ENCODE measurements at places on chromosomes 6 and 20.

- no peak for DNase-seq
Observed at GRCh38 chr20:41553142-41553879, 64.9 kb downstream of the CHD6 start.

GRCh38 chr6:35141007-35141655 is at the start of gene TCP11:
TSS of gene TCP11 (minus strand) at chr6:35141339. CDS start at chr6:35140870, 469 bp downstream.
- no peak for DNase-seq

GRCh38 chr6:884570-884969 is 191.6 kb upstream of the EXOC2 start:
- DNase-seq: no peak

GRCh38 chr6:125797886-125798444 is 7.2 kb downstream of the NCOA7 start:
- no peak for DNase-seq

DNA sequence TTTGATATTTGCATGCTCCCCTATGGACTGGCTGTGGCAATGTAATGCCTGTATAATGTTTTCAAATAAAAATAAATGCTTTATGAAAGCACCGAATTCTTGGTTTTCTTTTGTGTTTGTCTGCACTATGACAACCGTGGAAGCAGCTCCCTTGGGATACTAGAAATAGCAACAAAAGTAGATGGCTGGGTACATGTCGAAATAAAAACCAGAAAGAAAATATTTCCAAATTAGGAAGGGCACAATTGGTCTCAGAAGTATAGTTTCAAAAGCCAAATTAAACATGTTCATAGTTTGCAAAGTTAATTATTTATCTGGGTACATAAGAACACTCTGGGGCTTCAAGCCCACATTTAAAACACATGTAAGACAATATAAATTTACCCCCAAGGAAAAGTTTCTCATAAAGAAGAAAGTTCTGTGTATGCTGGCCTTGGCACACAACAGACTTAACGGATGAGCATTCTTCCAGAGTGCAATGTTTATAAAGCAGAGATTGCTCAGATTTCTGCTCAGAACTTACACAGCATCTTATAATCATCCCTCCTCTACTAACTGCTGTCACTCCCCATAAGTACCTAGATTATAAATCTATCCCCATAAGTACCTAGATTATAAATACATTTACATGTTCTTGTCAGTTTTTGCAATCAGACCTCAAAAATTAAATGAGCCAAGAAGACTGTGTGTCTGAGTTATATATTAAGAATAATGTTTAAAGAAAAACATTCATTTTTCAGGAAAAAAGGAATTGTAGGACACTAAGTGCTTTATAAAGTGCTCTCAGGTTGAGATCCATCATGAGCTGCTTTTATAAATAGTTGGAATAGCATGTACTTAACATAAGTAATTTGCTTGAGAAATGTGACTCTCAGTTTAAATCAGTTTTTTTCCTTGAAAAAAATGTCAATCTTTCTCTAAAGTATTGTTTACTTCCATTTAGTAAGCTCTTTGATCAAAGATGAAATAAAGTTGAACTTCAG is 230.2 kb upstream of the PLN start:
- DNase-seq: no peak

DNA sequence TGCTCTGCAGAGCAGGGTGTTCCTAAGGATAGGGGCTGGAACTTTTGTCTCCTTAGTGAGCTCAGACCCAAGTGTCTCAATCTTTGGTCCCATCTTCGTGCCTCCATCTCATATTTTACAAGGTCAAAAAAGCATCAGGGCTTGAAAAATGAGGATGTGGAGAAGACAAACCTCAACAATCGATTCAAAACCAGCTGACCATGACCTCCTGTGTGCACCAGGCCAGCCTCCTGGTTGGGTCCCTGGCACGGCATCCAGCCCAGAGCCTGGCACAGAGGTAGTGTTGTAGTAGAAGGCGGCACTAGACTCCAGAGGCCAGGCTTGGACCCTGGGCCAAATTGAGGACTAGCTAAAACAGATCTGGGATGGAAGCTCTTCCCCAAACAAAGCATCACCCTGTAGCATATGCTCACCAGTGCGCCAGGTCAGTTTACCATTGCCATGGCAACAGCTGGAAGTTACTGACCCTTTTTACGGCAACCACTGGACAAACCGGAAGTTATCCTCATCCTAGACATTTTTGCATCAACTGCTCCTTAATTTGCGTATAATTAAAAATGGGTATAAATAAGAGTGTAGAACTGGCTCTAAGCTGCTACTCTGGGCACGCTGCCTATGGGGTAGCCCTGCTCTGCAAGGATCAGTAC is 69.3 kb upstream of the BLCAP start:
- no peak for DNase-seq

DNA sequence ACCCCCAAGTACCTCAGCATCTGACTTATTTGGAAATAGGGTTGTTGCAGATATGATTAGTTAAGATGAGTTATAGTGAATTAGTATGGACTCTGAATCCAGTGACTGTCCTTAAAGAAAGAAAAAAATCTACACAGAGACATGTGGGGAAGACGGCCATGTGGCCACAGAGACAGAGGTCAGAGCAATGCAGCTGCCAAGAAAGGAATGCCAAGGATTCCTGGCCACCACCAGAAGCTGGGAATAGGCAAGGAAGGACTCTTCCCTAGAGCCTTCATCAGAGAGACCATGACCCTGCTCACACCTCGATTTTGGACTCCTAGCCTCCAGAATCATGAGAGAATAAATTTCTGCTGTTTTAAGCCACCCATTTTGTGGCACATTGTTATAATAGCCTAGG is 81.8 kb downstream of the FYN start:
- DNase-seq: peak; percentile 24

DNA sequence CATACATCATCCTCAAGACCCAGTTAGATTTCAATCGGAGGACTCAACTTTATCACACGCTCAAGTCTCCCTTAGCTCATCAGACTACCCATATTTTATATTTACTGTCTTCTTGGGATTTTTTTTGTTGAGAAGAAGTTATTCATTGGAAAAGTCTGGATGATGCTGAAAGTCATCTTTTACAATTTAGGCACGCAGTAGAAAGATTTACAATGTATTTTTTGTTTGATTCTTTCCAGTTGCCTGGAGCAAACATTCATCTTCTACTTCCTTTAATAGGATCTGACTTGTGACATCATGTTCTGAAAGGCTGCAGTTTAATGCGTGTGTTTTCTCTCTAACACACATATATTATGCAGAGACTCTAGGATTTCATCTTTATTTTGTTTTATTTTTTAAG is 235.7 kb downstream of the DOK5 start:
- DNase-seq: no peak

- DNase-seq: peak; percentile 77
Observed at GRCh38 chr20:57076152-57076652, 190.2 kb downstream of the BMP7 start.

DNA sequence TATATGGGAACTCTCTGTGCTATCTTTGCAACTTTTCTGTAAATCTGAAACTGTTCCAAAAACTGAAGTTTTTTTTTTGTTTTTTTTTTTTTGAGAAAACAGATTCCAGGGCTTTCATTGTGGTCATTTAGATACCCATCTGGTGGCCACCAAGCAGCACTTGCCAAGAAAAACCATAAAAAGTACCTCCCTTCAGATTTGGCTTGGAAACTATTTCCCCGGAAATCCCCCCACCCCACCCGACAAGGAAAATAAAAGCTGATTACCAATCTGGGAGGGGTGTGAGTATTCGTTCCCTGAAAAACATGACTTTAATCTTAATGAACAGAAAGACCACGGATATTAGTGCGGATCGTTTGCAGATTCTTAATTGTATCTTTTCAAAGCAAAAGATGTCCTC is 1.9 kb downstream of the NFATC2 start:
- no peak for DNase-seq

DNA sequence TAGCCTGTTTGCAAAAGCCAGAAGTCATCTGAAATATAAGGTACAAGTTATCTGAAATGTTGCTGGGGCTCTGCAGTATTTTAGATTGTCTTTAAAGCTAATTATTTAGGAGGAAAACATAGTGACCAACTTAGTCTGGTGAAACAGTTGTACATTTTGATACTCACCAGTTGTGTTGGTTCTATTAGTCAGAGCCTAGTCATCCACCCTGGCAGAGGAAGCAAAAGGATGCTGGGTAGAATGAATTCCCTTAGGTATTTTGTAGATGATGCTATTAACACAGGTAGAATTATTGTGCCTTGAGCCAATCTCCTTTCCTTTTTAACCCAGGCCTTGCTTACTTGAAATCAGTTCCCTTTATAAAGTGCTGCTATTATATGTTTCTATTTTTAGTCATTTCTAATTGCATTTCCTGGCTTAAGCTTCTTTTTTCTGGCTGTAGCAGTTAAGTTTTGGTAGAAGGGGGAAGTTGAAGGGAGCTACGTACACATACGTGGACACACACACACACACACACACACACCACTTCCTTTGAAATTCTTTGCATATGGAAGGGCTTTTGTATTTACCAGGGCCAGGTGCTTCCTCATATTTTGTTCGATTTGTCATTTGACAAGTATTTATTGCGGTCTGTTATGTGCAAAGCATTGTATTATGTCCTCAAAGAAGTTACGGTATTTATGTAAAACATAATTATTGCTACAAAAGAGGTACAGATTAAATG is 82.4 kb downstream of the RTN4IP1 start:
- peak; percentile 86 for DNase-seq

GRCh38 chr6:144394210-144394609 is 109.1 kb downstream of the UTRN start:
- peak; percentile 17 for DNase-seq

- DNase-seq: no peak
Observed at GRCh38 chr6:23477586-23477985, 648.4 kb upstream of the NRSN1 start.

DNA sequence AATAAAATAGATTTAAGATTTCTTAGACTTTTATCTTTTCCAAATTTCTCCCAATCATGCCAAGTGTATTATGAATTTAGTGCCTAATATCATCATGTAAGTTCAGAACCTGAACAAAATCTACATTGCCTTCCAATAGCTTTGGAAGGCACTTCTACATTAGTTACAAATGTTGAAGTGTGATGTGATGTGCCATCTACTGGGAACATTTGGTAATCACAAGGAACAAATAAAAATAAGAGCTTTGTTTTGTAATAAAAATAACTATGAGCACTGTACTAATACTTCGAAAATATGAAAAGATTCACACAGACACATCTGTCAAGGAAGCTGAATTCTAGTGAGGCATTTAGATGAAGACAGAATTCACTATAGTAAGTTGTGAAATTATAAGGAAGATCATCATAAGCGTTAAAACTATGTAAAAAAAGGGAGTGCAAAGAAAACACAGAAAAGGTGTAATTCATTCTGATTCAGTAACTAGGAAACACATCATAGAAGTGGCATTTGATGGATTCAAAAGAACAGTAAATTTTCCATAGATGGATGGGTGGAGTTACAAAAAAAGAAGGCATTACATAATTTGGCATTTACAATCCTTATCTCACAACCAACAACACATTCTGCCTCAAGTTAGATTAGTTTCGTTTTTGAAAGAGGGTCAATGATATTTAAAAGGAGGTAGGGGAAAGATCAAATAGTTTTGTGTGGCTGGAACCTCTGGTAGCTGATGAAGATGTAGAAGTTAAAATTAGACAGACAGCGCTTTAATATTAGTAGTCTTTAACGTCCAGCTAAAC is 161.0 kb downstream of the ASCC3 start:
- DNase-seq: no peak

- DNase-seq: no peak
Observed at GRCh38 chr6:74651948-74652842, 553.7 kb downstream of the COL12A1 start.

DNA sequence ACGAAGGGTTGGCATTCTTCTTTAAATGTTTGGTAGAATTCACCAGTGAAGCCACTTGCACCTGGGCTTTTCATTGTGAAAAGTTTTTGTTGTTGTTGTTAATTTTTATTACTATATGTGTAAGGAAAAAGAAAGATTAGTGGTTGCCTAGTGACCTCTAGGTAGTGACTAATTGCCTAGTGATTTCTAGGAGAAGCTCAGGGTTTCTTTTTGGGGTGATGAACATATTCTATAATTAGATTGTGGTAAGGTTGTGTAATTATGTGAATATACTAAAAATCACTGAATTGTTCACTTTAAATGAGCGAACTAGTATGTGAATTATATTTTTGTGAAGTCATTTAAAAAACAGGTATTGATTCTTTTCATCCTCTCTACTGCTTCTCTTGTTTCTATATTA is 123.8 kb upstream of the TMEM170B start:
- DNase-seq: peak; percentile 36

- no peak for DNase-seq
Observed at GRCh38 chr6:153804755-153805330, 234.2 kb upstream of the OPRM1 start.

DNA sequence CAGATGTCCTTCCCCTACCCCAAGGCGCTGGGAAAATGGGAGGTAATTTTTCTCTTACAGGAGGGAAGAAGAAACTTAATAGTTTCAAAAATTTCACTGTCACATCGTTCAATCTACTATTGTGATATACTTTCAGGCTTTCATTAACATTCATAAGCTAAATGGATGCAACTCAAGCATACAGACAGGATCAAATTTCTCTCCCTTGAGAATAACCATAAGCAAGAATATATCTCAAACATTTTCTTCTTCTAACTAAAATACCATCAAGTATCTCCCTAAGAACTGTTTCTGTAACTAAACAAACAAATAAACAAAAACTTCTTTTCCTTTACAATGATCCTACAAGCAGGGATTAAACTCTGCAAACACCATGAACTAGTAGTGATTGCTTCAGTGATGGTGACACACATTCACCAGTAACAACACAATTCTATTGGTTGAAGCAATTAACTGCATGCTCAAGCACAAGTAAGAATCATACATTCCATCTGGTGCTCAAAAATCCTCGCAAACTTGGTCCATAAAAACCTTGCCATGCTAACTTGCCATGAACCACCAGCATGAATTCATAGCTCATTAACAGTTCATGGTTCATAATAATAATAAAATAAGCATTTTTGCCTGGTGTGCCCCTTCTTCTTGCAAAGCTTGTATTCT is 183.8 kb downstream of the PTPRK start:
- DNase-seq: no peak

- peak; percentile 88 for DNase-seq
Observed at GRCh38 chr20:25315418-25316210, 67.7 kb downstream of the PYGB start.

DNA sequence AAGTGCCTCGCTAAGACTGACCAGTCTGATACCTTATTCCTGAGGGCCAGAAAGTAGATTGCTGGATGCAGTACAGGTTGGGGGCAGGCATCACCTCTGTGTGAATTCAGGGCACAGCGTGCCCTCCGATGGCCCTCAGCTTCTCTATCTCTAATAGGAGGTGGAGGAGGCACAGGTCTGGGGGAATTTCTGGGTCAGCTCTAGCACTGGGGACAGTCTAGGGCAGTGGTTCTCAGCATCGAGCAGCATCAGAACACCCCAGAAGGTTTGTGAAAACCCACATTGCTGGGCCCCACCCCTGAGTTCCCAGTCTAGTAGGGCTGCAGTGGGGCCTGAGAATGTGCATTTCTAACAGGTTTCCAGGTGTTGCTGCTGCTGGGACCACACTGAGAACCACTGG is 166.7 kb downstream of the CDC5L start:
- no peak for DNase-seq

DNA sequence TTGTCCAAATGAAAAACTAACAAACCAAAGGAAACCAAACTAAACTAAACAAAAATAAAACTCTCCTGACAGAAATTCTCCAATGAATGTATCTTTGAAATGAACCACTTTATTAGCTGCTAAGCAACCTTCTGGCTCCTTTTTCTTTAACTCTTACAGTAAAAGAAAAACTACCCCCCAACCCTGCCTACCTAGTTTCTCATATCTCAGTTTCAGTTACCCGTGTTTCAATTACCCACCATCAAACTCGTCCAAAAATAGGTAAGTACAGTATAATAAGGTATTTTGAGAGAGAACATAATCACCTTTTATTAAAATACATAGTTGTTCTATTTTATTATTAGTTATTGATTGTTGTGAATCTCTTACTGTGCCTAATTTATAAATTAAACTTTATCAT is 177.4 kb upstream of the THEMIS start:
- no peak for DNase-seq
